Tongue (tissue), 3 donors: ENCODE measurements at places on chromosomes 7 and 10.

DNA sequence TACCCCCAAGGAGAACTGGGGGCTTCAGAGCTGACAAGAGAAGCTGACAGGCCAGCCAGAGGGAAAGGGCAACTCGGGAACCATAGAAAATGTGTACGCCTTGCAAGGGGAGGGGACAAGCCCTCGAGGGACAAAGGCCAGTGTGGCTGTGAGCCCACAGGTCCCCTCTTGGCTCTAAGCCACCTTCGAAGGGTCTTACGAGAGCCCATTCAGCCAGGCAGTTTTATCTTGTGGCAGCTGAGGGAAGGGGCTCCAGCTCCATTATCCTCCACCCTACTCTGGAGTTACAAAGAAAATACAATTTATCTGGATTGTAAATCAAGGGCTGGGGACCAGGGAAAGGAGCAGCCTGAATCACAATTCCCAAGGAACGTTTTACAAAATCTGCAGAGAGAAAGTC lies 159.5 kb upstream of the ZMIZ1 start:
- no peak for DNase-seq

DNA sequence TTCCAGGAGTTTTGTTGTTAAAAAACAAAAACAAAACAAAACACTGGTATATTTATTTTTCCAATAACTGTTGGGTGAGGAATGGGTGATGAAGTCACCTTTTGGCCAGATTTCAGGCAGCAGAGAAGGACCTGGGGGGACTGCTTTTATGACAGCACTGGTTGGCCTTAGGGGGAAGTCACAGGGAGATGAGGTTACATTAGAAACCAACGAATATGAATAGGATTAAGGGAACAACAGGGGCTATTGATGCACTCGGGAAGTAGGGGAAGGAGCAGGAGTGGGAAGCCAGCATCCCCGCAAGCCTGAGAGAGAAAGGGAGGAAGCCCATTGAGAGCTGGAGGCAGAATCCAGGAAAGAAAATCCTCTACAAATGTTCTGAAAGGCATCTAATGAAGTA lies 958.4 kb downstream of the TYW1 start:
- DNase-seq, result peak; percentile 77

GRCh38 chr7:90425376-90425775 lies 22.1 kb downstream of the CLDN12 start:
- DNase-seq, result no peak

DNA sequence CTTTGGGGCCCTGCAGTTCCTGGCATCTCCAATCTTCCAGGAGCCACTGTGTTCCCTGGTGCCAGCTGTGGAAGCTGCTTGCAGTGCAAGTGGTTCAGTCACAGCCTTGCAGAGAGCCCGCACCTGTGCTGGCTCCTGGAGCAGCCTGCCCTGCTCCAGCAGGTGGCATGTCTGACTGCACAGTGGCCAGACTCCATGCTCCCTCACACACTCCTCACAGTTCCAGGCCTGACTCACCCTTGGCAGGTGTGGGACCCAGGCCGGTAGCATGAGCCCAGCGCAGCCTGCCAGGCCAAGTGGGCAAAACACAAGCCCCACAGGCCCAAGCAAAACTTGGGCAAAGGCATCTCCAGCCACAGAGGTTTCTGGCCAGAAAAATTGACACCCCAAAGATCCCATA lies 33.6 kb upstream of the RELN start:
- no peak for DNase-seq

- no peak for DNase-seq
Observed at GRCh38 chr10:120823266-120823665, 27.9 kb upstream of the WDR11 start.

DNA sequence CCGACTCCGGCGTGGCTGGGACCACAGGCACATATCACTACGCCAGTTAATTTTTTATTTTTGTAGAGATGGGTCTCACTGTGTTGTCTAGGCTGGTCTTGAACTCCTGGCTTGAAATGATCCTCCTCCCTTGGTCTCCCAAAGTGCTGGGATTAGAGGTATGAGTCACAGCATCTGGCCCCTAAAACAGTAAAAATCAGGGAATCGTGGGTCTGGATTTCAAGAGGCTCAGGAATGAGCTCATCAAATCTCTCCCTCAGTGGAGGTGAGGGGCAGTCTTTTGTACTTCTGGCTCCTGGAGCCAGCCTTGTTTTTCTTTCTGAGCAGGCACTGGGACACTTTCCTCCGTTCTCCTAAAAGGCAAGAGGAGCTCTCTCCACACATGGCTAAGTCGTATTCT lies 32.1 kb upstream of the RHEB start:
- DNase-seq, result no peak

GRCh38 chr10:11286261-11286852 lies 268.7 kb downstream of the CELF2 start:
- DNase-seq, result no peak

DNA sequence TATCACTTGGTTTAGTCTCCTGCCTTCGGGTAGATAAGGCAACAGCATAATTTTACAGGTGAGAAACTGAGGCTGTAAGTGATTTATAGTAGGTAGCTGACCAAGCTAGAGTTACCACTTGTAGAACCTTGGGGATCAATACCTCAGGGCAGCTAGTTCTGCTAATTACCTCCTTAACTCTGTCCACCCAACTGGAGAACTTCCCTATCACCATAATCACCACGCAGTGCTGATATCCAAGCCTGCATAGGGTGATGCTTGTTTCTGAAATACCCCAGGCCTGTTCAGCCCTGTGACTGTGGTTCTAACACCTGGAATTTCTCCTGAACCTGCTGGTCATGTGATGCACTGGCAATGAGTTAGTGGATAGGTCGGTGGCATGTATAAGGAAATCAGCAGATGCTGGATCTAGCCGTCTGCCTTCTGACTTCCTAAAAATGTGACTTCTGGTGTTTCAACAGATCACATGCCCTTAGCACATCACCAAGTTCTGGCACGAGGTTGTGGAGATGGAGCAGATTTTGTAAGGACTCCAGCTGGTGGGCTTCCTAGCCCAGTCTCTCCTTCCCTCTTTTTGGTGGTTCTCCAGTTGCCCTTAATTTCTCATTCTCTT lies 15.3 kb downstream of the PLAU start:
- DNase-seq, result no peak

DNA sequence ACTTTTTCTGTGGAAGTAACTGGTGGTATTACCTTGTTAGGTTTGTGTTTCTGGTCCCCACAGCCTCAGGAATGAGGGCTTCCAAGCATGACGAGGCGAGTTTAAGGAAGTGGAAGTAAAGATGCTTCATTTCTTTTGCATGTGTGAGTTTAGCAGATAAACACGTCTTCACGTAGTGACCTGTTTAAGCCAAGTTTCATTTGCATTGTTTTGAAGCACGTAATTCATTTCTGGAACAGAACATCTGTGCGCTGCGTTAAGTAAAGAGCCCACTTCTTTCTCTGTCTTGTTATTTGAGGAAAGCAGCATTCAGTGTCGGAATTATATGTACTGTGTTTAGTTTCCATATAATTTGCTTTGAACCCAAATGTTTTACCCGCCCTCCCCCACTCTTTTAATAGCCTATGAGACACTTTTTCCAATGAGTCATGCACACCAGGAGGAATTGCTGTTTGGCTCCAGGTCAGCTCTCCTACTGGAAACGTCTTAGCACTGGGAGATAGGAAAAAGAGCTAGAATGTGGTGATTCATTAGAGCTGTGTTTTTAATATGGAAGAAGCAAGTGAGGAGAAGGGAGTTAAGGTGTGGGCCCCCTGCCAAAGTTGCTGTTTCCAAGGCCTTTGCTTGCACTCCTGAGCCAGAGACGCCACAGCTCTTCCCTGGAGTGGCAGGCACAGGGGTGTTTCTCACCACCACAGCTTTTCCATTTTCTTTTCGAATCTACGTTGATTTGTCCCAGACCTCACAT lies 36.7 kb downstream of the BTBD16 start:
- DNase-seq, result peak; percentile 91

DNA sequence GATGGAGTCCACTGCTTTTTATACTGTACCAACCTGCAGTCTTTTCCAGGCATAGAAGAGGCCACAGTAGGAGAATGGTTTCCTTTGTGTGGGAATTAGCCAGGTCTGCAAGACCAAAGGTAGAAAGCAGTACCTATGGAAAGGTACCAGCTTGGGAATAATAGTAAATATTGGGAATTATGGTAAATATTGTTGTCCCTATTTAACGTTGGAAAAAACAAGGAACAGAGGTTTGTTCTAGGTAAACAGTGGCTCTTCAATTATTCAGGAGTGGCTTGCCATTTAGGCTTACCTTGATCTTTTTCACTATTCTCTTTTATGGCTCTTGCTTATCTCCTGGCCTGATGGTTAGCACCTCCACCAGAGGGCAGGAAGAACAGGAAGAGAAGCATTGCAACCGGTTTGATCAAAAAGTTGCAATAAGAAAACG lies 43.9 kb upstream of the GSAP start:
- DNase-seq, result no peak

GRCh38 chr10:20811131-20811530 lies 86.0 kb downstream of the NEBL start:
- DNase-seq, result no peak

DNA sequence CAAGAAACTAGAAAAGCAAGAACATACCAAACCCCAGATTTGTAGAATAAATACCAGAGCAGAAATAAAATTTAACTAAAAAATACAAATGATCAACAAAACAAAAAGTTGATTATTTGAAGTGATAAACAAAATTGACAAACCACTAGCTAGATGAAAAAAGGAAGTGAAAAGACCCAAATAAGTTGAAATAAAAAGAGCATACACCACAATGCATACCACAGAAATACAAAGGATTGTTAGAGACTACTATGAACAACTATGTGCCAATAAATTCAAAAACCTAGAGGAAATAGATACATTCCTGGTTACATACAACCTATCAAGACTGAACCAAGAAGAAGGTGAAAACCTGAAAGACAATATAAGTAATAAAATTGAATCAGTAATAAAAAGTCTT lies 333.4 kb downstream of the SH2D4B start:
- DNase-seq, result no peak

- DNase-seq, result no peak
Observed at GRCh38 chr7:25901658-25902057, 250.3 kb upstream of the NFE2L3 start.

DNA sequence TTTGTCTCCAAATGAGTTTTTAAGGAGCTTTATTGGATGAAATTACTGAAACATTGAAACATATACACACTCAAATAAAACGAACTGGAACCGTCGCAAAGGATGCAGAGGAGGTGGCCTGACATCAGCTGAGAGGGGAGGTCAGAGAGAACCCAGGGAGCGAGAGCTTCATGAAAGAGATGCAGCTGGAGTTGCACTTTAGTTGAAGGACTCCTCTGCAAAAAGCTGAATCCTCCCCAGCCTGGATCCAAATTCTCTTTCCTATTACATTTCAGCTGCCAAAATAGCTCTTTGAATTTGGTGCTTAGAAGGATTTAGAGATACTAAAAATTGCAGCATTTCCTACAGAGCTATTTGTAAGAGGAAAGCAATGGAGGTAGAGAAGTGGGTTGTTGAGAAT lies 140.0 kb upstream of the DPP6 start:
- peak; percentile 11 for DNase-seq

DNA sequence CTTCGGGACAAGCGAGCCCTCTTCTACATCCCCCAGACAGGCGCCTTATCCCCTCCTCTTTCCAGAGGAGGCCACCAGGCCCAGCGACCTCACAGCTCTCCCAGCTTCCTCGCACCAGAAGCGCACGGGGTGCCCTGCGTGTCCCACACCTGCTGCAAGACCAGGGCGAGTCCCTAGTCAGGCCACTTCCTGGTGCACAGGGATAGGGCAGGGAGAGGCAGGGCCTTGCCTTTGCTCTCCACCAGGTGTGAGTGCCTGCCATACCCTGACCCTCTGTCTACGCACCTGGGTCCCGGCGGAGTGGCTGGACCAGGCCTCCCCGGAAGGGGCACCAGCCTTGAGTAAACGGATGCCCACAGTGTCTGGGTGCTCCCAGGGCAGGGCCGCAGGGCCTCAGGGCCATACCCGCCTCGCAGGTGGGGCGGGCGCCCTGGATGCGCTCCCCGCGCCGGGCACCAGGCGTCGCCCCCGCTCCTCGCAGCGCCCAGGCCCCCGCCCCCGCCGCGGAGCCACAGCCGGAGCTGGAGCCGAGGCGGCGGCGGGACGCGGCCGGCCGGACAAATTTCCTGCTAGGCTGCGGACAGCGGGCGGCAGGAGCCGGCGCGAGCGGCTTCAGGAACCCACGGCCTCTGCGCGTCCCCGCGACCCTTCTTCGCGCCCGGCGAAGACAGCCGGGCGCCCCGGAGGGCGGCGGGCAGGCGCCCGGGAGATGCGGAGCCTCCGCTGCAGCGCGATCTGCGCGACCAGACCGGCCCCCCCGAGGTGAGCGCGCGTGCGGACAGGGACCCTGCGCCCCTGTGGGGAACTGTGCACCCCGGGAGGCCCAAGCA lies at the start of gene PTPRE:
PTPRE (plus strand) TSS at position 556 of the 830 bp plus-strand sequence. CDS start 133,779 bp downstream, outside the sequence.
- peak; percentile 80 for DNase-seq

GRCh38 chr7:41170466-41170865 lies 532.4 kb downstream of the INHBA start:
- no peak for DNase-seq

- no peak for DNase-seq
Observed at GRCh38 chr10:132886211-132887099, 55.9 kb downstream of the CFAP46 start.

GRCh38 chr7:127892488-127893314 lies 138.5 kb downstream of the LRRC4 start:
- DNase-seq, result peak; percentile 29
